ENCODE measurements at places on chromosomes 16 and 17.

GRCh38 chr16:85660843-85661739 is 27.7 kb downstream of the GINS2 start:
- DNase-seq = no peak

GRCh38 chr16:77963185-77964044 is 58.9 kb upstream of the CLEC3A start:
- no peak for DNase-seq

DNA sequence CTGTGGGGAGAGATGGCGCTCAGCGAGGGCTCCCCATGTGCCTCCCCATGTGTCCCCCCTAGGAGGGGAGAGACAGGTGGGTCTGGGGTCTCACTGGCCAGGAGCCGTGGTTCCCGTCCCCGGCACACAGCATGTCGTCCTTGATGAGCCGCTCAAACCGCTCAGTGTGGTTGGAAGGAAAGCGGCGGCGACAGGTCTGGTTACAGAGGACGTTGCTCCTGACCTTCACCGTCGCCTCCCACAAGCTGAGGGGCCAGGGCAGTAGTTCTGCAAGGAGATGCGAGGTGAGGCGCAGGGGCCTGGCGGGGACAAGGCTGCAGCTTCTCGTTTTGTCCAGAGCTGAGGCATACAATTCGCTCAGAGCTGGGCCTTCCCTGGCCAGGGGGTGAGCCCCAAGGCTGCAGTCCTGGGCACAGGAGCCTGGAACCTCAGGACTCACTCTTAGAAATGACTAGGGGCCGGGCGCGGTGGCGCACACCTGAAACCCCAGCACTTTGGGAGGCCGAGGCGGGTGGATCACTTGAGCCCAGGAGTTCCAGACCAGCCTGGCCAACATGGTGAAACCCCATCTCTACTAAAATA is 22.8 kb upstream of the UBE2I start:
- no peak for DNase-seq

- no peak for DNase-seq
Measured at GRCh38 chr17:73470316-73470826, 158.6 kb upstream of the CDC42EP4 start.

DNA sequence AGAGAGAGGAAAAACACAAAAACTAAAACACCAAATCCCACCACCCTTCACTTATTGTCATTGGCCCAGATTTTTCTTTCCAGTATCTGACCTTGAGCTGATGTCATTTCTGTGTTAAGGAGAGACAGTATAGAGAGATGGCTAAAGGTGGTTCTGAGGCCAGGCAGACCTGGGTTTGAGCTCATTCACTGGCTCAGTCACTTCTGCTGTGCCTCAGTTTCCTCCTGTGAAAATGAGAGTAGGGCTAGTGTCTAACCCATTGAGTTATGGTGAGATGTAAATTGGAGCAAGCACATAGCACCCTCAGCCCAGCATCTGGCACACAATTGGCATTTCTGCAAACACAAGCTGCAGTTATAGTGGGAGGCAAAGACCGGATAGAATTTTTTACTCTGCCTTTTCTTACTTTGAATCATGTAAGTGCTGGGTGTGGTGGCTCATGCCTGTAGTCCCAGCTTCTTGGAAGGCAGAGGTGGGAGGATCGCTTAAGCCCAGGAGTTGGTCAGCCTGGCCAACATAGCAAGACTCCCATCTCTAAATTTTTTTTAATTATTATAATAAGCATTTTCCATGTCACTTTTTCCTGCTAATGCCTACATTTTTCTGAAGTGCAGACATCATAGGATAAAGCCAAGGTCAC is 6.4 kb upstream of the KIFC3 start:
- DNase-seq = no peak

- DNase-seq = no peak
Measured at GRCh38 chr16:72246423-72246822, 74.5 kb upstream of the PMFBP1 start.

DNA sequence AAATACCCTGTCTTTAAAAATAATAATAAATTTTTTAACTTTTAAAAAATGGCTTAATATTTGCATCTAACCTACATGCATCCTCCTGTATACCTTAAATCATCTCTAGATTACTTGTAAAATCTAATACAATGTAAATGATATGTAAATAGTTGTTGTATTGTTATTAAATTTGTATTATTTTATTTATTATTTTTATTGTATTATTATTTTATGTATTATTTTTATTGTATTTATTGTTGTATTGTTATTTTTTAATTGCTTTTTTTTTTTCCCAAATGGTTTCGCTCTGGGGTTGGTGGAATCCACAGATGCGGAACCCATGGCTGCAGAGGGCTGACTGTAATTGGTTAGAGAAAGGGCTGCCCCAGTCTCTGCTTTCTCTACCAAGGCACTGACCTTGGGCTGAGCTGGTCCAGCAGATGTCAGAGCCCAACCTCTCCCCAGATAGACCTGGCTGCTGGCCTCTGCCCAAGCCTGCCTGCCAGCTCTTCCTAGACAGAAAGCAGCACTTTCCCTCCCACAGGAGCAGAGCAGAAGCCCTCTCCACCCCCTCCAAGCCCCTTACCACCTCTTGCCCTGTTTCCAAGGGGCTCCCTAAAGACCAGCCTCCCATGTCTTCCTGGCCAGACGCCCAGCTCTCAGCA is 183.8 kb downstream of the GSG1L start:
- peak; percentile 45 for DNase-seq

DNA sequence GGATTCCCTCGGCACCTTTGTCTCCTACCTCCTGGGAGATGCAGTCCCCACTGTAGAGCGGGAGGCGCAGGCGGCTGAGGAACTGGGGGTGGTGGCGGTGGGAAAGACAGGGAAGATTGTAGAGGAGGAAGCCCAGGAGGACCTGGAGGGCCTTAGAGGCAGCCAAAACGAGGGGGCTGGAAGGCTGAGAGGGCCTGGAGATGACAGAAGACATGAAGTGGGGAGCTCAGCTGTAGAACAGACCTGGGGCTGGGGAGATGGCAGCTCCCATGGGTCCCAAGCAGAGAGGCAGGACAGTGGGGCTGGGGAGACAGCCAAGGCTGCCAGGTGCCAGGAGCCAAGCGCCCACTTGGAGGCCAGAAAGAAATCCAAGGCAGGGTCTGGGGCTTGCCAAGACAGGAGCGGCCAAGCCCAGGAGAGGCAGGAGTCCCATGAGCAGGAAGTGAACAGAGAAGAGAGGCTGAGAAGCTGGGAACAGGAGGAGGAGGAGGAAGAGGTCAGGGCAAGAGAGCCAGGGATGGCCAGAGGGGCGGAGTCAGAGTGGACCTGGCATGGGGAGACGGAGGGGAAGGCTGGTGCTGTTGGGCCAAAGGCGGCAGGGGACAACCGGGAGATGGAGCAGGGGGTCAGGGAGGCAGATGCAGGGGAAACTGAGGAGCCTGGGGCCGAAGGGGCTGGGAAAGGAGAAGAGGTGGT is 803 bp downstream of the APOBR start:
- no peak for DNase-seq

DNA sequence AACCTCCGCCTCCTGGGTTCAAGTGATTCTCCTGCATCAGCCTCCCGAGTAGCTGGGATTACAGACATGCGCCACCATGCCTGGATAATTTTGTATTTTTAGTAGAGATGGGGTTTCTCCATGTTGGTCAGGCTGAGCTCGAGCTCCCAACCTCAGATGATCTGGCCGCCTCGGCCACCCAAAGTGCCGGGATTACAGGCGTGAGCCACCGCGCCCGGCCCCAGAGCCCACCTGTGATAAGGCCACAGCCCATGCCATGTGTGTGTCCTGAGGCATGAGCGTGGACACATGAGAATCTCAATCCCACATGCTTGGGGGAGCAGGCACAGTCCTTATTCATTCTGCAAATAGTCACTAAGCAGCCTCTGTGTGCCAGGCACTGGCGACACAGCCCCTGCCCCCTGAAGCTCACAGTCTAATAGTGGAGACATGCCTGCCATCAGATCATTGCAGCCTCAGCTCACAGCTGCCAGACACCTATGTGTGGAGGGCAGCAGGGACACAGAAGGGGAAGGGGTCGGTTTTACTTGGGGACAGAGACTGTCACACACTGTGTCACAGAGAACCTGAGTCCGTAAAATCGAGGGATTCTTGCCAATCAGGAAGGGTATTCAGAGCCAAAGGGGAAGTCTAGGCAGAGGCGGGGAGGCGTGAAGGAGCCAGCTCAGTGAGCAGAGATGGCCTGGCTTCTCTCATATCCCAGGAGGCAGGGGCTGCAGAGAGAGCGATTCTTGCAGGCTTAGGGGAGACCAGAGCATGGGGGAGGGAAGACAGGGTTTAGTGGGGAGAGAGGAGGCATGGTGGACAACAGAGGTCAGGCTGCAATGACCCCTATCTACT is 9.4 kb upstream of the ABCC3 start:
- DNase-seq = no peak

DNA sequence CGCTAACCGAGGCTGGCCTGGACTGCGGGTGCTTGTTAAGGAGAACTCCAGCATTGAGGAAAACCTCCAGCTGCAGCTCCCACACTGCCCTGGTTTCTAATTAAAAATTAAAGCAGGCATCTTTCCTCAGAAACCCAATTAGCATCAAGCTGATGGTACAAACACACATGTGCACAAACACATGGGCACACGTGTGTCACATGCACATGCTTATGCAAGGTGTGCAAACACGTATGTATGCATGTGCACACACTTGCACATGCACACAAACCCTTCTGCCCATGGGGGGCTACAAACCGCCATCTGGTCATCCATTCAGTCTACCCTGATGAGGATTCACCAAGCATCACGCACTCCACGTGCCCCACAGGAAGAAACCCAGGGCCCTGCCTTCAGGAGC is 182.5 kb downstream of the ZNF423 start:
- no peak for DNase-seq

GRCh38 chr17:52524096-52524637 is 365.7 kb upstream of the CA10 start:
- no peak for DNase-seq

- DNase-seq = peak; percentile 77
Measured at GRCh38 chr16:49441366-49441780, 67.8 kb downstream of the C16orf78 start.

GRCh38 chr16:6377956-6378355 is 954.7 kb upstream of the RBFOX1 start:
- DNase-seq = no peak

DNA sequence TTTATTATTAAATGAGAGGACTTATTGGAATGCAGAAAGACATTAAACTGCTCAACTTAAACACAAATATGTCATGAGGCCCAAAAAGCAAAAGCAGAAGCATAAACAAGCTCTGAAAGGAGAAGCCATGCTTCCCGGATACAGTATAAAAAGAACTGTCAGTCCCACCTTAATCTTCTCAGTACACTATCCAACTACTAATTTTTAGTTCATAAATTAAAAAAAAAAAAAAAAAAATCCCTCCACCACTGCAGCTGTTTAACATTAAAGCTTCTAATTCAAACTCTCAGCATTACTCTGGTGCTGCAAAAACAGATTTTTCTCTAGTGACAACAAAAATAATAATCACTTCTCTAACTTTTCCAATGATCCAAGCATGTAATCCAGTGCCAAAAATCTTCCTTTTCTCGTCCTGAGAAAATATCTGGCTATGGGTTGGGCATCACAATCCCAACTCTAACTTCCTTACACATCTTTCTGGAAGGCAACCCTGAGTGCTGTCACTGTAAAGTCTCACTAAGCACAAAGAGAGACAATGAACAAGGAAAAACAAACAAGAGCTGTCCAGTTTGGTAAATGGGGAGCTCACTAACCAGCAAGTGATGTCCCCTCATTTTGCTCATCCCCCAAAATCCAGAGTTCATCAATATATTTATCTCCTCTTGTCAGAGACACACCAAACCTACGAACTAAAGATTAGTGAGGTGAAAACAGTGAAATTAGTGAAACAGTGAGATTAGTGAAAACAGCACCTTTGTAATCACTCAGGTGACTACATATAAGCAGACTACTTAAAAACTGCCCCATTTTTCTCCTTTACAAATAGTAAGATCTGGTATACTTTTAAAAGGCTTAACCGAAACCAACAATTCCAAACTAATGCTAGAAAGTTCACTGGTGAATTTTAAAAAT is 5.5 kb downstream of the USP32 start:
- no peak for DNase-seq

- DNase-seq = no peak
Measured at GRCh38 chr16:70419384-70420327, 19.2 kb downstream of the ST3GAL2 start.

DNA sequence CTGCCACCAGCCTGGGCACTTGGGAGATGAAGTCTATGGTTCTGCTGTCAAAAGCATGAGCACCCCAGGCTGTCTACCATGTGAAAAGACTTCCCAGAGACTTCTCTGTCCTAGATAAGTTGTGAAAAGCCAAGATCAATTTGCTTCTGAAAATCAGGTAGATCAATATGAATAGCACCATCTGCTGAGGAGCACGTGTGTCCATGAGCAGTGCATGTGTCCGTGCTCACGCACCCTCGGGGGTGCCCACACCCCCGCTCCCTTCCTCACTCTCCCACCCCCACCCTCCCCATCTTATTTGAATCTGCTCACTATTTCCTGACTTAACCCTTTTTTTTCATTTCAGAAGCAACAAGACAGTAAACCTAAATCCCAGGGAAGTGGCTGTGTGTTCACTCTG is 238.3 kb upstream of the SDK2 start:
- no peak for DNase-seq

GRCh38 chr17:40560592-40561293 is 4.5 kb downstream of the CCR7 start:
- no peak for DNase-seq

- DNase-seq = no peak
Measured at GRCh38 chr16:73739049-73739769, 557.4 kb upstream of the PSMD7 start.

GRCh38 chr16:79372503-79373184 is 227.9 kb downstream of the MAF start:
- no peak for DNase-seq

GRCh38 chr16:5982979-5983378 is 885.4 kb upstream of the EEF2KMT start:
- DNase-seq = no peak

DNA sequence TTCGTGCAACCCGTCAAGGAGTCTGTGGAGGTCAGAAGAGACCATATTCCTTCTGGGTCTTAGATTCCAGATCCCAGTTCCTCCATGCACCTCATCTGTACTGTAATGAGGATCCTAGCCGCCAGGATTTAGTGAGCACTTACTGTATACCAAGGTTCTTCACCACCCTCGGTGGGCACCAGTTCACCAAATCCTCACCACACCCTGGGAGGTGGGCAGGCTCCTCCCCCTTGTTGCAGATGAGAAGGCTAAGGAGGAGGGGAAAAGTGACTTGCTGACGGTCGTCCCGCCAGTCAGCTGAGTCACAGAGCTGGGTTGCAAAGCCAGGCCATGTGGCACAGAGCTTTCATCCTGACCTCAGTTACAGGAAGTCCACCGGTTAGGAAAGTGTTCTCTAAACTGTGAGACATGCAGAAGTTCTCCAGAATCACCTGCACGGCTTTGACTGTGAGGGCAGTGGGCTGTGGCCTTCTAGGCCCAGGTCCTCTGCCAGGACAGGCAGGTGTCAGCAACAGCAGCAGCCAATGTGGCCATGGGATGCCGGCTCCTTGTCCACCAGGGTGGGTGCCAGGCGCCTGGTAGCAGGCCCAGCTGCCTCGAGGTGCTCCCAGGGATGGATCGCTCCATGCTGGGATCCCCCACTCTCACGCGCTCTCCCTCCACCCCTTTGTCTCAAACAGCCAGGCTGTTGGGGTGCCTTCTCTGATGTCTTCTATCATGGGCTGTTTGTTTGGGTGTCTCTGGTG is 240.3 kb upstream of the GSE1 start:
- DNase-seq = no peak

- DNase-seq = no peak
Measured at GRCh38 chr16:8530752-8531384, 59.4 kb downstream of the TMEM114 start.

Data from heart right ventricle (tissue), 16 donors.